A549 (cell line): ENCODE measurements at places on chromosomes 5 and 9.

GRCh38 chr5:172420235-172420939 lies 33.9 kb downstream of the SH3PXD2B start:
- DNase-seq = peak; percentile 60

- no peak for DNase-seq
Observed at GRCh38 chr5:66701244-66701643, 105.1 kb downstream of the MAST4 start.

DNA sequence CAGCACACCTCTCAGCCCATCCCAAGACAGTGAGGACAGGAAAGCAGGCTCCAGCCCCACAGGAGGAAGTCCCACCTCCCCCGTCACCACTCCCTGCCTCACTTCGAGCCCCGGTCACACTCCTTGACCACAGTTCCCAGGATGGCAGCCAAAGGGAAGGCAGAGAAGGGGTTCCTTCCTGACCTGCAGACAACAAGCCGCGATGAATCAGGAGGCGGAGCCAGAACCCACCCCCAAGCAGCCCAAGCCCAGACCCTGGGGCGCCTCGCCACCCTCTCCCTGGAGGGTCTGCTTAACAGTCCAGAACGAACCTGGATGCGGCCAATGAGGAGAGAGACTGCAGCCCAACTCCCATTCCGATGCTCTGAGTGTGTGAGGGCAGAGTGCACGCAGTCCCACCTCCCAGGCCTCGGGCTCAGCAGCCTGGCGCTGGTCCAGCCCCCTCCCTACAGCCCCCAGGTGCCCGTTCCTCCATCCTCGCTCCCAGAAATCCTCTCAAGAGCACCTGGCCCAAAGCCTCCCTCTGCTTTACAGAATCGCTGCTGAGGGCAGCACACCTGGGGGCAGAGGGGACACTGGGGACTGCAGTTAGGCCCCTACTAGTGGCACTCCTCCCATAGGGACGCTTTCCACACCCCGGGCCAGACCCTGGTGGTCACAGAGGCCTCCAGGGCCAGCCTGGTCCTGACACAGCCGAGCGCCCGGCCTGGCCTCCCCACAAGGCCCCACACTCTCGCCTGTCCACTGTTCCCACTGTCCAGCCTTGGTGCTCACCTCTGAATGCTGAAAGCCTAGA lies 69.6 kb upstream of the LRRTM2 start:
- DNase-seq = no peak

DNA sequence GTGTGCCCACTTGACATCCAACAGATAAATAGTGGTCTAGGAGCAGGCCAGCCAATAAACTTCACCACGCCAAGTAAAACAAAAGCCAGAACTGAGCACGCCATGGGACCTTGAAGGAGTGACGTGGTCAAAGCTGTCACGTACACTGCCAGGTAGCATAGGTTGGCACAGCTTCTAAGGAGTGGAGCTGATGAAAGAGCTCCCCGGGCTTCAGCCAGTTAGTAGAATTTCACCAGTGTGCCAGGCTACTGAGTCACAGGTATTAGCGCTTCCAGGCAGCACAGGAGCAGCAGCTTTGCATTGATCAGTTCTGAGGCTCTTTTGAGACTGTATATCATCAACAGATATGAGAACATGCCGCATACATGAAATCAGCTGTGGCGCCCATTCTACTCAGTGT lies 19.4 kb downstream of the VLDLR start:
- DNase-seq = no peak

- DNase-seq = no peak
Observed at GRCh38 chr5:57456531-57457135, 26.0 kb downstream of the ACTBL2 start.

DNA sequence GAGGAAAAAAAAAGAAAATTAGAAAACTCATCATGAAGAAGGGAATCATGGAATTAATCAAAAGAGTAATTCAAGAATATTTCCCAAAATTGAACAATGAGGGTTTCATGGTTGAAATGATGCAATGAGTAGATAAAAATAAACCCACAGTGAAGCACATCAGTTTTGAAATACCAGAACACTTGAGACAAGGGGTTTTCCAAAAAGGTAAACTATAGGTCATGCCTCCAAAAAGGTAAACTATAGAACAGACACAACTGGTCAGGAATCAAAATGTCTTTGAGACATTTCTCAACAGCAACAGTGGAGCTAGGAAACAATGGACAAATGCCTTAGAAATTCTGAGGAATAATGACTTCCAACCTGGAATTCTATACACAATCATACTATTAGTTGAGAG lies 60.2 kb upstream of the PCSK5 start:
- no peak for DNase-seq

DNA sequence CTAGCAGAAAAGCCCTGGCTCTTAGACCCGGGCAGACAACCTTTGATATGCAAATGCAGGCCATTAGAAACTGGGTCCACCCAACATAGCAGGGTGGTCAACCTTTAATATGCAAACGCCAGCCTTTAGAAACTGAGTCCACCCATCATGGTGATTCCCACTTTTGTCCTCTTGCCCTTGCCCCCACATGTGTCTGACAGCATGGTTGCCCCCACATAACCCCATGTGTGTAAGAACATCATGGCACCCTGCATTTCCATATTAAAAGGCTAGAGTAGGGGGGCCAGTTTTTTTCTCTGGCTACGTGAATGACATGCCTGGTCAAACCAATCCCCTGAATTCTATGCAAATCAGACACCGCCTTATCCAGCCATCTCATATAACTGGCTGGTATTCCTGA lies 273.2 kb upstream of the PRDM9 start:
- no peak for DNase-seq

GRCh38 chr5:124748687-124749594 lies 2.5 kb upstream of the ZNF608 start:
- DNase-seq = peak; percentile 93

GRCh38 chr5:71907001-71907588 lies 188.0 kb downstream of the CARTPT start:
- DNase-seq = no peak

GRCh38 chr5:59800347-59800893 lies 93.1 kb downstream of the PDE4D start:
- DNase-seq = no peak

DNA sequence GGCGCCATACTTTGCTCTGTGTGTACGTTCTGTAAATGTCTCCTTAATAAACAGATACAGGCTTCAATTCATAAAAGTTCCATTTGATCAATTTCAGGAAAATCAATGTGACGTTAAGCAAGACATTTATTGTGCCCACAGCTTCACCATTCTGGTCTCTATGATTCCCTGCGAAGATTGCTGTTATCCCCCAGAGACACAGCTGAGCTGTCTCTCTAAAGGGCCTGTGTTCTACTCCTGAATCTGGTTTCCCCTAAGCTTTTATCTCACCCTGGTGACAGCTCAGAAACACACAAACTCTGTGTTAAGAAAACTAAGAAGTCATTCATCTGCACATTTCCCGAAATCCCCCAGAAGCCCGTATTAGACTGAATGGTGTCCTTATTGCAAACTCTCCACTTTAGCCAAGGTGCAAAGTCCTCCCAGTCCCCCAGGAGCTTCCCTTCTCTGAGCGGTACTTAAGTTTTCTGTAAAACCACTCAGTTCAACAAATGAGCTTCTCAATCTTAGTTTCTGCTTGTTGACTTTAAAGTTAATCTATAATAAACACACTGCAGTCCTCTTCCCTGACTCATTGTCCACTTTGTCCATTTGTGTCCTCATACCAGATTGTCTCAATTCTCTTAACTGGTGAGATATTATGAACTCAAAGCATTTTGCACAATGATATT lies 1.4 kb upstream of the C5orf15 start:
- DNase-seq = peak; percentile 87

DNA sequence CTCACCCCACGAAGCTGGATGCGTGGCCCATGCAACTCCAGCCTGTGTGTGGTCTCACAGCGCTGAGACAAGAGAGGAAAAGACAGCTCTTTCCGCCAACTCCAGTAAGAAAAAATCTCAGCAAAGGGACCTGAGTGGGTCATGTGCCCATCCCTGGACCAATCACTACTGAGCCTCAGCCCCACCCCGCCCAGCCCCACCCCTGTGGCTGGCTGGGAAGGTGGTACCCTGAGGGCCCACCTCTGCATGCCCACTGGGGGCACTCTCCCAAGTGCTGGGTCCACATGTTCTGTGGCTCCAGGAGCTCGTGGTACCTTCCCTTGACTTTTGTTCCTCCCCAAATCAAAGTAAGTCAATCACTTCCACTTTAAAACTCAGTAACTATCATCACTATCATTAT lies 105.1 kb upstream of the SMIM23 start:
- no peak for DNase-seq

DNA sequence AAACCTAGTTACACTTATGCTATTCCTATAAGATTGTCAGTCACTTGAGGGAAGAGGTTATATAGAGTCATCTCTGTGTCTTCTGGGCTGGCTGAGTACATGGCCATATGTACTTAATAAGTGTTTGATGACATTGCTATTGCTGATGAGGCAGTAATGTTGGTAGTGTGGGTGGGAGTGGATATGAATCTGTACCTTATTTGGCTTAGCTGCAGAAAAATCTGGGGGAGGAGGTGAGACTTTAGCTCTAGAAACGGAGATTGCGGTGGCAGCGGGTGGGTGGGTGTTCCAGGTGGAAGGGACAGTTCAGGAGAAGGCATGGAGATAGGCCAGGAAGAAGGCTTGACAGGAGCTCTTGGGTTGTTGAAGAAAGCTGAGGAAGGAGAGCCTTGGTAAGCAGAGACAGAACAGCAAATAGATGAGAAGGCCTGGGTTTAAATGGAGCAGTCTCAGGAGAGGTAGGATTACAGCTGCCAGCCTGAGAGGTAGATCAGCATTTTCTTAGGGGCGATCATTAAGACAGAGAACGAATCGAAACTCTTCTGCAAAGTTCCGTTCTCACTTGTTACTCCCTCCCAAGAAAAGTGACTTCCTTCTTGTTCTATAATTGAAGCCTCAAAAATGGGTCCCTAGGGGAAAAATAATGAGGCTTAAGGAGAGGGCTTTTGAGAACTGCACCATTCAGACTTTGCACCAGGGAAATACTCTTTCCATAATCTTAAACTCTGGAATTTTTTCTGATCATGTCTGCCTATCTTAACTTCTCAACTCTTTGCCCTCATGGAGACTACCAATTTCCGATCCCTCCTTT lies 160.5 kb downstream of the UNC13B start:
- DNase-seq = no peak

- DNase-seq = peak; percentile 80
Observed at GRCh38 chr5:72600391-72600981, 93.3 kb upstream of the ZNF366 start.

- peak; percentile 11 for DNase-seq
Observed at GRCh38 chr5:175922192-175922885, 45.8 kb downstream of the THOC3 start.

GRCh38 chr5:126937771-126938170 lies 92.6 kb downstream of the MARCHF3 start:
- no peak for DNase-seq

DNA sequence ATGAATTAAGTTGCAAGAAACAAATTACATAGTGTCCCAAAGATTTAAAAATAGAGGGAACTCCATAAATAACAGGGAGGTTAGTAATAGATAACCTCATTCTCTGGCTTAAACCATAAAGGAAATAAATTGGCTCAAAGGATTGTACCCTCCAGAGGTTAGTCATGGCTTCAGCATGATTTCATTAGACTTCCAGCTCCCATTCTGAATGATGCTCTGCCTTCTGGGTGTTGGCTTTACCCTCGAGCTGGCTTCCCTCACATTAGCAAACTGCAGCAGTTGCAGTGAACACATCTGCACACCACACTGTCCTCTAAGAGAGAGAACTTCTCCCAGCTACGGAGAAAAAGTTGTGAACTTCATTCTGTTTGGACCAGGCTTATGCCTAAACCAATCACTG lies 70.4 kb downstream of the RGS7BP start:
- DNase-seq = no peak

DNA sequence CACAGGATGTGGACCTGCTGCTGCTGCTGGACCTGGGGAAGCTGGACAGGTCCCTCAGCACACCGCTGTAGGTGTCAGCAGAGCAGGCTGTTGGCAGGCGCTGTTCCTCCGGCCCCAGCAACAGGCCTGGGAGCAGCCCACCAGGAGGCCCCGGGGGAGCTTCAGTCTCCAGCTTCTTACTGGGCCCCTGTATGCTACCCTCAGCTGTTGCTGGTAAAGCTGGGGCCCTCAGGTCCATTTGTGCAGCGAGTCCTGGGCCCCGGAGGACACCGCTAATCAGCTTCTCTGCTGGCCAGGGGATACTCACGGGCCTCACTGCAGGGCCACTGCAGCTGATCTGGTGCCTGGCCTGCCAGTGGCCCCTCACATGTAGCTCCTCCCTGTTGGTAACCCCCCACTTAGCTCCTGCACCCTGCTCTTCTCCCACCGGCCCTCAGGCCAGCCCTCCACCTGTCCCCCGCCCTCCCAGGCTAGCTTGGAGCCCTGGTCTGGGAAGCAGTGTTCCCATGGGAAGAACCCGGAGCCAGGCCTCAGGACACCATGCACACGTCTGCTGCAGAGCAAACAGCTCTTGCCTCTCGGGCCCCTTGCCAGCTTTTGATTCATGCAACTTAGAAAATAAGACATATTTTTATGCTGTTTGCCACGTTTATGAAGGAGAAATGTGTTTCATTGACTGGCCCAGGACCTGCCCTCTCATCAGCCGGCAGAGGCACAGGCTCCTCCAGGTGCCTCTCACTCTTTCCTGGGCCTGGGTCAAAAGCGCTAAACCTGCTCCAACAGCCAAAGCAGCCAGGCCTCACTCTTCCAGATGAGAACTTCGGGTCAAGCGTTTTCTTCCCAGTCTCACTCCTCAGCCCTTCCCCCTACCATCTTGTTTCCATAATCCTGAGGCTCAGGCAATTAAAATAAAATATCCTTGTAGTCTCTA lies 61.0 kb upstream of the ADAMTS2 start:
- no peak for DNase-seq

- DNase-seq = no peak
Observed at GRCh38 chr5:112226215-112226614, 192.9 kb downstream of the EPB41L4A start.

GRCh38 chr9:34089311-34089710 lies 37.2 kb downstream of the DCAF12 start:
- no peak for DNase-seq

DNA sequence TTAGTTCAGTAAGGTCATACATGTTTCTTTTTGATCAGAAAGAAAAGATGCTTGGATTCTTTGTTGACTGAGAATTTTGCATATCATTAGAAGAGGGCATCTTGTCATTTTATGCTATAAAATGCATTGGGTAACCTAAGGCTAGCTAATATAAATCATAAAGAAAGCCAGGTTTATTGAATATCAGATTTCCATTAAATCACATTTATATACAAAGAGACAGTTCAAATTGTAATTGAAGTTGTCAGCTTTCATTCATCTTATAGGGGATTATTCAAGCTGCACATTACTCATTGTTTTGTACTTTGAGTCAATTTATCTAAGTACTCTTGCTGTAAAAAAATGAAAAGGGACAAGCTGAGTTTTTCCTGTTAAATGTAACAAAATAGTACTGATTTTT lies 259.1 kb upstream of the CDH12 start:
- no peak for DNase-seq
